Upper lobe of left lung (tissue), 6 donors: ENCODE measurements at places on chromosomes 11 and 22. TPM values are rescaled to one million over a fixed set of nuclear protein-coding genes. Genes with fewer than 3 reads are reported as not detected.

DNA sequence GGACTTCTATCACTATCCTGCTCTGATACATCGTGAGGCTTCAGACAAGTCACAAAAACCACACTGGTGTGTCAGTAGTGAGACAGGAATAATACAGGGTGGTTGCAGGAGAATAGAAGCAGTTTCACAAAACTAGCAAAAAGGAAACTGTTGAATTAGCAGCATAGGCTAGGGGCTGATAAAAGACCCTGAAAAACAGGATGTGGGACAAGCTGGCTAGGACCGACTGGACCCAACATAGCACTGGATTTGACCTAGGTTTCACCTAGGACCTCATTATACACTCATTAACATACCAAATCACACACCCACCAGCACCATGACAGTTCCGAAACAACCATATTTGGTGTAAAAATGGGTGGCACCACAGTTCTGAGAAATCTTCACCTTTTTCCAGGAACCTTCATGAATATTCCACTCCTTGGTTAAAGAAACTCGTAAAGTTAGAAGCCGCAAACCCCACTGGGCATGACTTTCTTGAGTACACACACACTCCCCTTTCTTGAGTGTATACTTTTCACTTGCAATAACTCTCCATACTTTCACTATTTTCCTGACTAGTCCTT, 76.2 kb downstream of the SLC1A2 start:
- H3K27me3 ChIP-seq: no peaks in the 10 kb centered on the region
- H3K4me1 ChIP-seq: peaks cover 19% of the 10 kb centered on the region
- H3K36me3 ChIP-seq: no peaks in the 10 kb centered on the region
- no peak overlapping the region for H3K4me3 ChIP-seq
- peak; percentile 54 for DNase-seq

DNA sequence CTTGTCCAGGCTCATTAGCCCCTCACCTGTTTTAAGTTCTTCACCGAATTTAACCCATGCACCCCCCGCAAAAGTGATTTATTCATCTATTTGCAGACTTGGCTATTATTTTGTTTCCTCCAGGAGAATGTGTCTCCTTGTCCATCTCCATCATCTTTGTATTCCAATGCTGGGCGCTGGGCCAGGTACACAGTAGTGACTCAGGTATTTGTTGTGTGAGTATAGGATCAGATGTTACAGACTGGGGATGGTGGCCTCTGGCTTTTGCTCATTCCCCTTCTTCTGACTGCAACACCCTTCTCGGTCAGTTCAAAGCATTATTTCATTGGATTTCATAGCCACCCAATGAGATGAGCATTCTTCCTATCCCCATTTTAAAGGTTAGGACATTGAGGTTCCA, 408.2 kb downstream of the MN1 start:
- H3K27me3 ChIP-seq: no peaks in the 10 kb centered on the region
- H3K27ac ChIP-seq: no peak overlapping the region
- no peak for DNase-seq

SCARF2 gene
- total RNA-seq: 36.7 TPM

CCDC73 gene
- total RNA-seq: 0.20 TPM
